Heart right ventricle (tissue), 16 donors: ENCODE measurements at places on chromosomes 13 and 19. TPM values are rescaled to one million over a fixed set of nuclear protein-coding genes. Genes with fewer than 3 reads are reported as not detected.
A peak's percentile ranks its signal among the peaks of the same experiment; 100 is the strongest.

The SYDE1 gene
- 15.4 TPM for total RNA-seq

The CEACAM4 gene
- total RNA-seq, result 0.66 TPM

The ZNF525 gene
- total RNA-seq, result 3.0 TPM

The ZNF416 gene
- total RNA-seq, result 6.5 TPM

The ERICH6B gene
- not detected for total RNA-seq

The CEACAM1 gene
- total RNA-seq, result 1.2 TPM

The PEG3 gene
- total RNA-seq, result 7.3 TPM

The EPSTI1 gene
- 3.3 TPM for total RNA-seq

The ZNF667 gene
- 4.7 TPM for total RNA-seq

The DMKN gene
- 3.8 TPM for total RNA-seq

GRCh38 chr19:42081584-42082203 lies 5.7 kb downstream of the ZNF574 start:
- peaks cover 44% of the 10 kb centered on the region for H3K36me3 ChIP-seq
- no peaks in the 10 kb centered on the region for H3K27me3 ChIP-seq
- peaks cover 15% of the 10 kb centered on the region for H3K4me1 ChIP-seq
- H3K4me3 ChIP-seq, result no peak overlapping the region

DNA sequence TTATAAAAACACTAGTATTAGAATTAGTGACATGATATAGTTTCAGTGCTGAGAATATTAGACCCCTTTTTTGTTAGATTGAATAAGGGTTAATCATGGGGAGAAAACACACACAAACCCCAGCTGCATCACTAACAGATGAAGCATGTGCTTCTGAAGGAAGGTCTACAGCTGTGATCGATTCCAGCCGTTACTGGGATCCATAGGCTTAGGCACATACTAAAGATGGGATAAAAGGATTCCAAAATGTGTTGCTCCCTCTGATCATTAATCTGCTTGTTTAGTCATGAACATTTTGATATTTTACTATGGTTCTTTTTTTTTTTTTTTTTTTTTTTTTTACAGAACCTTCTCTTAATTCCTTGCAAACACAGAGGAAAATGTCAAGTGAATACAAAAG lies 1591.3 kb downstream of the EFNB2 start:
- no peak for DNase-seq
- no peaks in the 10 kb centered on the region for H3K36me3 ChIP-seq
- no peak overlapping the region for H3K4me3 ChIP-seq

GRCh38 chr19:17830567-17831418 lies 9.5 kb upstream of the INSL3 start:
- no peaks in the 10 kb centered on the region for H3K36me3 ChIP-seq
- H3K4me1 ChIP-seq, result no peaks in the 10 kb centered on the region
- peaks cover 43% of the 10 kb centered on the region for H3K27me3 ChIP-seq
- no peak overlapping the region for H3K27ac ChIP-seq

- H3K4me1 ChIP-seq, result no peaks in the 10 kb centered on the region
- peak; percentile 47 for DNase-seq
- H3K4me3 ChIP-seq, result no peak overlapping the region
- no peak overlapping the region for H3K27ac ChIP-seq
- no peaks in the 10 kb centered on the region for H3K27me3 ChIP-seq
These were observed 21.5 kb downstream of the COLGALT1 start for GRCh38 chr19:17576758-17577456.

DNA sequence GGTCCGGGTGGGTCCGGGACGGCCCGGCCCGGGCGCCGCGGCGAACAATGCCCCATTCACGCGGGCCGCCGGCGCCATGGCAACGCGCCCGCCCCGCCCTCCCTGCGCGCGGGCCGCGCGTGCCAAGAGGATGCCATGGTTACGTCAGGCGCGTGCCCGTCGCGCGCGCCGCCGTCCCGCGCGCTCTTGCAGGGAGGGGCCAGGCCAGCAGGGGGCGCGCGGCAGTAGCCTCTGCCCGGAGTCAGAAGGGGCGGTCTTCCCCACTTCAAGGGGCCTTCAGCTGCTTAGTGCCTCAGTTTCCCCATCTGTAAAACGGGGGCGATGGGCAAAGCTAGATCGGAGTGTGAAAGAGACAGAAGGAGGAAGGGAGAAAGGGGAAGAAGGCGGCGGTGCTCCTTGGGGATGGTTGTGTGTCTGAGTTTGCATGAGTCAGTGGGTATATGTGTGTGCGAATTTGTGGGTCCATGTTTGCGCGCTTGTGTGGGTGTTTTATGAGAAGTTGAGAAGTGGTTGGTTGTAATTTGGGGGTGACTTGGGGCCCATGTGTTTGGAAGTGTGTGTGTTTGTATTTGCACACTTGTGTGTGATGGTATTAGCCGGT lies 11.6 kb upstream of the NFIX start:
- H3K36me3 ChIP-seq, result no peaks in the 10 kb centered on the region
- peaks cover 12% of the 10 kb centered on the region for H3K4me1 ChIP-seq
- H3K27me3 ChIP-seq, result no peaks in the 10 kb centered on the region
- no peak overlapping the region for H3K27ac ChIP-seq
- peak overlapping the region; percentile 45 for H3K4me3 ChIP-seq
- DNase-seq, result peak; percentile 70

DNA sequence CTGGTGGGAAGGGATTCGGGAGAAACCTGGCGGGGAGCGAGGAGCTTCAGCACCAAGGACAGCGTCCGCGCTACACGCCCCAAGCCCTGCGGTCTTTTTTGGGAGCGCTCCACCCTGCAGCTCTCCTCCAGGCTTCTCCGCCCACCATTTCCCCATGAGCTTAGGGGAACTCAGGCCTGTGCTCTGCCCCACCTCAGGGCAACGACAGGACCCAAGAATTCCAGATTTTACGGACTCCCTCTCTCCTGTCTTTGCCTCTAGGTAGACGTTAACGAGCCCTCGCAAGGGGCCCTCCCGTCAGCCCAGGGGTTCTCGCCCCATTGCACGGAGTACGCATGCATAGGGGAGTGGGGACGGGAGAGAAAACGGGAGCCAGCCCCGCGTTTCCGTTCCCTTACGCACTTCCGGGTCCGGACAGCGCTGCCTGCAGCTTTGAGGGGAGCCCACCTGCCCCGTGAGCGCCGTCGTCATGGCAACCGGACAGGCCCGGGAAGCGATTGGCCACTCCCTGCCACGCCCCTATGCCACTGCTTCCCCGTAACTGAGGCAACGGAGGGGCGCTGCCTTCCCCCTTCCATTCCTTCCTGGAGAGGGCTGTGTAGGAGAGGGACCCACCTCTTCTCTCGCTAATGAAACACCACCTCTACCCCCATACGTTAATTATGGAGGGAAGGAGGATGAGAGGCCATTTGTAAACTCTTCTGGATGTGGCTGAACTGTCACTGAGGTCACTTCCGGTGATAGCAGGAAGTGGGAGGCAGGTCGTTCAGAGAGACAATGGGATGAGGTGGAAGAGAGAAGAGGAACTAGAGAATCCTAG lies 20.8 kb downstream of the NOVA2 start:
- peaks cover 42% of the 10 kb centered on the region for H3K4me1 ChIP-seq
- peaks cover 18% of the 10 kb centered on the region for H3K27me3 ChIP-seq
- H3K4me3 ChIP-seq, result no peak overlapping the region

- DNase-seq, result peak; percentile 13
- H3K27me3 ChIP-seq, result no peaks in the 10 kb centered on the region
- H3K4me1 ChIP-seq, result peaks cover 40% of the 10 kb centered on the region
These were observed 157.5 kb downstream of the RGCC start for GRCh38 chr13:41614671-41615527.

DNA sequence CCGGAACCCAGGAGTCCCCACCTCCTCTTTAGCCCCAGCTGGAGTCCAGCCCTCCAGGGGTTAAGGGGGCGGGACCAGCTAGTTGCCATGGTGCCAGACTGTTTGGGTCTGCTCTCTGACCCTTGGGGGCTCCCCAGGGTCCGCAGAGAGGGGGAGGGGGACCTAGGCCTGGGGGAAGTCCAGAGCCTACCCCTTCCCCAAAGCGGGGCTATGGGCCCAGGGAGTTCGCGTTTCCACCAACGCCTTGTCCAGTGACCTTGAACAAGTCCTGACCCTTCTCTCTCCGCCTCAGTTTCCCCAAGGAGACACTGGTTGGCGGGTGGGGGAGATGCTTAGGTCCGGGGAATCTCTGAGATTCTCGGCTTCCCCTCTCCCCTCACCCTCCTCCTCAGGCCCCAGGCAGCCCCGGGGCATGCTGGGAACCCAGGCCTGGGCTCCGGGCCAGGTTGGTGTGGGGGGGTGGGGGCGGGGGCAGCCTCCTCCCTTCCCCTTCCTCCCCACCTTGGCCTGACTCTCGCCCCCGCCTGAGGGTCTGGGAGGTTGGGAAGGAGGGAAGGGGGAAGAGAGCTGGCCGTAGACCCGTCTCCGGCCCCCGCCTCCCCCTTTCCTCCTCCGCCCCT lies 2.6 kb upstream of the SPACA6 start:
- H3K4me1 ChIP-seq, result peaks cover 36% of the 10 kb centered on the region
- H3K4me3 ChIP-seq, result peak overlapping the region; percentile 96
- peak; percentile 78 for DNase-seq
- no peaks in the 10 kb centered on the region for H3K27me3 ChIP-seq

- no peaks in the 10 kb centered on the region for H3K4me1 ChIP-seq
- H3K4me3 ChIP-seq, result no peak overlapping the region
- H3K27me3 ChIP-seq, result no peaks in the 10 kb centered on the region
- H3K36me3 ChIP-seq, result peaks cover 65% of the 10 kb centered on the region
These were observed 16.9 kb upstream of the SIGLEC11 start for GRCh38 chr19:49977881-49978280.

DNA sequence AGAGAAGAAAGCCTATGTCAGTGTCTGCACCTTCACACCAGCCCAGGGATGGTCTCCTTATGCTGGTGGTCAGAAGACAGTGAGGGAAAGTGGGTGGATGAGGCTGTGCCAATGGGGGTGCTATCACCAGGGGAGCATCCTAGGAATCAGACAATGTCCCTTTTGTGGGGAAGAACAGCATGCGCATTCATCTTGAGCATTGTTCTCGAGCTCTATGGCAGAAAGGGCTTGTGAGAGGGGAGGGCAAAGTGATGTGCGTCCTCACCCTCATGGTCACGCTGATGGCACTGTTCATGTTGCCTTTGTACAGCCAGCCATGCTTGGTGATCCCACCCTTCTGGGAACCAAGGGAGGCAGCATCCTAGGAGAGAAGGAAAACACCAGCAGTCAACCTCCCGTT lies 56.1 kb downstream of the DOCK9 start:
- H3K27ac ChIP-seq, result no peak overlapping the region
- H3K36me3 ChIP-seq, result no peaks in the 10 kb centered on the region
- peaks cover 21% of the 10 kb centered on the region for H3K4me1 ChIP-seq
- no peaks in the 10 kb centered on the region for H3K27me3 ChIP-seq
- H3K4me3 ChIP-seq, result no peak overlapping the region

DNA sequence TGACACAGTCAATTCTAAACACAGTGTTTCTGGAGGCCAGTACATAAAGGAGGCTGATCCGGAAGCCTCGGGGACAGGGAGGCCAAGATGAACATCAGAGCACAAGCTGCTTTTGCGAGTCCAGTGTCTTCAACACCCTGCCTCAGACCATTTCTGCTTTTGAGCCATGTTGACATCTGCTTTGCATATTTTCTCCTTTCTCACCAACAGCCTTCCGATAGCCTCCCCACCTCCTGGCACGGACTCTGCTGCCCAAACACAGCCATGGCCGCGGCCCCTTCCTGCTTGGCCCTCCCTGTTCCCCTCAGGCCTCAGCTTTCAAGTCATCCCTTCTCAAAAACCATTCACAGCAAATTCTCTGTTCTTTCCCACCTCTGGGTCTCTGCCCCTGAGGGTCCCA lies 3.6 kb downstream of the LRRC25 start:
- peaks cover 3% of the 10 kb centered on the region for H3K4me1 ChIP-seq
- H3K36me3 ChIP-seq, result no peaks in the 10 kb centered on the region
- no peak for DNase-seq
- H3K27ac ChIP-seq, result peak overlapping the region; percentile 16

GRCh38 chr19:35645680-35646511 lies 2.2 kb upstream of the COX6B1 start:
- peaks cover 14% of the 10 kb centered on the region for H3K36me3 ChIP-seq
- H3K27ac ChIP-seq, result no peak overlapping the region
- H3K27me3 ChIP-seq, result no peaks in the 10 kb centered on the region
- DNase-seq, result no peak

DNA sequence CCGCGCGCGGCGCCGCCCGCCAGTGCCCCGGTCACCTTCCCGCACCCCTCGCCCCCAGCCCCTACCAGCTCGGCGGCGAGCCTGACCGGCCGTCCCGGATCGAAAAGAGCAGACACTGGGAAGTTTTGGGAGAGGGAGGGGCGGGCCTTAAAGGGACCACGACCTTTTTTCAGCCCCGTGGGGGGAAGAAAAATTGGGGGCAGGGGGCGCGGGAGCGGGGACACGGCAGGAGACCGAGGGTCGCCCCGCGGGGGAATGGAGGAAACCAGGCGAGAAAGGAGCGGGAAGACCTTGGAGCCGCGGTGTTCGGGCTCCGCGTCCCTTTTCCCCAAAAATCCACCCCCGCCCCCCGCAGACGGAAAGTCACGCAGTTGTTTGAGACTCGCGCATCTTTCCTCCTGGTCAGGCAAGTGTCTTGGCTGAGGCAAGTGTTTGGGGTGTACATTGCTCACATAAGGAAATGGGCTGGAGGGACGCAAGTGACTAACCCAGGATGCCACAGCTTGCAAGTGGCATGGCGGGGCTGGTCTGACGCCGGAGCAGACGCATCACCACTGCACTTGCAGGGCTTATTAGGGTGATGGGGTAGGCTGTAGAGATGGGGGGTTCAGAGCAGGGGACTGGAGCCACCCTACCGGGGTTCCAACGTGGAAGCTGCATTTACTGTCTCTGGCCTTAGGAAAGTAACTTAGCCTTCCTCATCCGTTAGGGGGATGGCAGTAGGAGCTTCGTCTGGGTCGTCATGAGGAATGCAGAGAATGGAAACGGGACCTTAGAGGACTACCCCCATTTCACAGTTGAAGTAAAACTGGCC lies 2.7 kb upstream of the HNRNPL start:
- peaks cover 6% of the 10 kb centered on the region for H3K36me3 ChIP-seq
- H3K4me3 ChIP-seq, result peak overlapping the region; percentile 85
- peaks cover 36% of the 10 kb centered on the region for H3K4me1 ChIP-seq
- peak; percentile 70 for DNase-seq

GRCh38 chr19:53659292-53659691 lies 27.5 kb downstream of the DPRX start:
- no peaks in the 10 kb centered on the region for H3K4me1 ChIP-seq
- H3K36me3 ChIP-seq, result no peaks in the 10 kb centered on the region
- peaks cover 10% of the 10 kb centered on the region for H3K27me3 ChIP-seq

- H3K4me3 ChIP-seq, result no peak overlapping the region
- H3K4me1 ChIP-seq, result peaks cover 48% of the 10 kb centered on the region
- no peaks in the 10 kb centered on the region for H3K36me3 ChIP-seq
These were observed 67.0 kb upstream of the SLC15A1 start for GRCh38 chr13:98819382-98820010.
